ENCODE measurements at places on chromosomes 16 and 17.

DNA sequence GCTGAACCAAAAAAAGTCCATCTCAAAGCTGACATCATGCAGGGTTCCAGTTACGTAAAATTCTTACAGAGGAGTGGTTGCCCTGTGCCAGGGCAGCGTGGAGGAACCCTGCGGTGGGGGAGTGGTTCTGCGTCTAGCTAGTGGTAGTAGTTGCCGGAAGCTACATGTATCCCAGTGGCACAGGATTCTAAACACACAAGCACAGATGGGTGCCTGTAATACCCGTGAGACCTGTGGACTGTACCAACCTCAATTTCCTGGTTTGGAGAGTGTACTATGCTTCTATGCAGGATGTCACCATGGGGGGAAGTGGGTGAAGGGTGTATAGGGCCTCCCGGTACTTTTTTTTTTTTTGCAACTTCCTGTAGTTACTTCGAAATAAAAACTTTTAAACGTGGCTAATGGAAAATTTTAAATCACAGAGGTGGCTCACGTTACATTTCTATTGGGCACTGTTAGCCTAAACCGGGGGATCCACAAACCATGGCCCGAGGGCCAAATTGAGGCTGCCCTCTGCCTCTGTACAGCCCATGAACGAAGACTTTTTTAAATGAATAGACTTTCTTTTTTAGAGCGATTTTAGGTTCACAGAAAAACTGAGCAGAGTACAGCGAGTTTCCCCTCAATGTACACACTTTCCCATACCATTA, 38.5 kb downstream of the TBC1D16 start:
- peak; percentile 73 for DNase-seq

DNA sequence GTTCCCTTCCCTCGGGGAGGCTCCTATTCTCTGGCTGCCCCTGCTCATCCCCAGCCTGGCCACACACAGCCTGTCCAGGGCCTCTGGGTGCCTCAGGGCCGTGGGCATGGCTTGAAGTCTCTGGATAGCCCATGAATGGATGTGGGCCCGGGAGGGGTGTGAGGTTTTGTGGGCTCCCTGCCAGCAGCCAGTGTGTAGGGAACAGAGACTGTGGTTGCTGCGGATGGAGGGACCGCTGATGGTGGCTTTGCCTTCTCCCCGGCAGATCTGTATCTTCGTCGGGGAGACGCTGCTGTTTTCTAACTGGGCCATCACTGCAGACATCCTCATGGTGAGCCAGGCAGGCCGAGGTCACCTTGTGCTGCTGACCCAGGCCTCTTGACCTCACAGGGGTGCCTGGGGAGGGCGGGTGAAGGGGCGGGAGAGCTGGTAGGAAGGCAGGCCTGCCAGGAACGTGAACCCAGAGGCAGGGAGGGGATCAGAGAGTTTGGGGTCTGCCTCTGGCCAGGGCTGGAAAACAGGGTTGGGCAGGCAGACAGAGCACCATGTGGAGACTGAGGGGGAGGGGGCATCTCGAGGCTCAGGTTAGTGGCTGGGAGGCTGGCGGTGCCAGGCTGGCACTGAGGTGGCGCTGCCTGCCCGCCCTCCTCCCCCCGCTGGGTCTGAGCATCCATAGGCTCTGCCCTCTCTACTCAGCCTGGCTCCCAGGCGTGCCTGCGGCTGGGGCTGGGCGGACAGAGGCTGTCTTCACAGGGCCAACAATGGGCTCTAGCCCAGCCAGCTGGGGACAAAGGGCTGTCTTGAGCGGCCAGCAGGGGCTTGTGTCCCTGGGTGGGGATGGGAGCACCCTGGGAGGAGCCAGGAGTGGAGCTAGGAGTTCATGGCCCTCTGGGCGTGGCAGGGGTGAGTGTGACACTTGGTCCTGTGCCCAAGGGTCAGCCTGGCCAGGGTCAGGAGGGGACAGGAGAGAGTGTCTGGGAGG, 21.4 kb downstream of the MYBBP1A start:
- peak; percentile 23 for DNase-seq

DNA sequence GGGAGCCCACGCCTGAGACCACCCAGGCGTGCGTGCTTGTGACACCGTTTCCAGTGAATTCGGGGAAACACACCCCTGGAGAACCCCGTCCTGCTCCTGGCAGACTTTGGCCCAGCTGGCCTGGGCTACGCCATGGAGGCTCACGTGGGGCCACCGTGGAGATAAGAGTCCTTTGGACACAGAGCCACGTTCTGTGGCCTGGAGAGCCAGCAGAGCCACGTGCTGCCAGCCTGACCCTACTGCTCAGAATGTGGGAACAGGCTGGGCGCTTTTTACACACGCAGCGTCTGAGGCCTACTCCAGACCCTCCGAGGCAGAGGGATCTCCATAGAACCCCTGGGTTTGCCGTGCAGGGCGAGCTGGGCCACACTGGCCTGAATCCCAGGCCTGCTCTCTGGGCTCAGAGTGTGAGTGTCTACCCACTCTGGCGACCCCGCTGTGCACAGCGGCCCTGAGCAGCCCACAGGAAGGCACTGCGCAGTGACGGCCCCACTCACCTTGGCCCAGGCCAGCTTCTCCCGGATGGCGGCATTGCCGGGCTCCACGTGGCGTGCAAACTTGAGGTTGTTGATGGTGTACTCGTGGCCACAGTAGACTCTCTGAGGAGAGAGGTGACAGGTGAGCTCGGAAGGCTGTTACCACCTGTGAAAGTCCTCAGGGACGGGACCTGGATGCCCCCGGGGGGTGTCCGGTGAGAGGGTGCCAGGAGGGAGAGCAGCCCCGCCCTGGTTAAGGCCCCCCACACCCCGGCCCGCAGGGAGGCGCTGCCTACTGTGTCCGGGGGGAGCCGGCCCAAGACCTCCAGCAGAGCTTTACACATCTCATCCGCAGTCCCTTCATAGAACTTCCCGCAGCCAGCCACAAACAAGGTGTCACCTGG, 10.0 kb downstream of the HAGH start:
- DNase-seq, result no peak

- DNase-seq, result no peak
Measured at GRCh38 chr16:75244844-75245758, 6.3 kb downstream of the BCAR1 start.

DNA sequence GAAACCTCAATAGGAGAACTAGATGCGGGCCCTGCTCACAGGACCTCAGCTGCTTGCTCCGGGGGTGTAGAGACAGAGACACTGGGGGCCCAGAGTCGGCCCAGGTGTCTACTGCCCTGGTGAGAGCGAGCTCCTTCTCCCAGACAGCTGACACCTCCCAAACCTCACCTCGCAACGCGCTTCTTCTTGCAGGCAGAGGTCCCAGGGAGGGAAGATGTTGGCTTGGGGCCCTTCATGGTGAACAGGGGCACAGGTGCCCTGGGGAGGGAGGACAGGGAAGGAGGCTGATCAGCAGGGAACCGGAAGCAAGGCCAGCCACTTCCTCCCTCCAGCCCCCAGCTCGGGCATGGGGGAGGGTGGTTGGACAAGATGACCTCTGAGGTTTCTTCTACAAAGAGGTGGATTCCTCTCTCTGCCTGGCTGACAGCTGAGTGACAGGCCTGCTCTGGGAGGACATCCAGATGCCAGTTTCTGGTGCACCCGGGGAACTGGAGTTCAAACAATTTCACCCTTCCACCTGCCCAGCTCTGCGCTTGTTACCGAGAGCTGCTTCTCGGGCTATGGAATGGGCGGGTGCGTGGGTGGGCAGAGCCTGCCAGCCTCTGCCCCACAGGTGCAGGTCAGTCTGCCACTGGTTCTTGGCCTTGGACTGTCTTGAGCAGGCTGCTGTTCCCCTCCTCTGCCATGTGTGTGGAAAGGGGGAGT, 11.7 kb upstream of the GFAP start:
- no peak for DNase-seq

DNA sequence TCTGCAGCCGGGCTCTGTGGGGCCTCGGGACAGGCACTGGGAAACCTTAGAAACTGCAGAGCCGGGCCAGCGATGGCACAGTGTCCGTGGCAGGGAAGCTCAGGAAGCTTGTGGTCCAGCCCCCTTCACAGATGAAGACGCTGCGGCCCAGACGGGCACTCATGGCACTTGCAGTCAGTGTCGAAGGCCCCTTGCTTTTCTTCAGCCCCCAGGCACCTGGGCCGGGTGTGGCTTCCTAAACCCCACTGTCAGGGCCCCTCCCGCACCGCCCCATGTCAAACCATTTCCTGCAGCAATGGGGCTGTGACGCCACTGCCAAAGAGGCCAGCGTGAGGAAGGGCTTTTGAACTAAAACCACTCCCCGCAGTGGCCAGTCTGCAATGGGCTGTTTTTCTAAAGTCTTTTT, 164.0 kb downstream of the LAT start:
- DNase-seq, result peak; percentile 66

DNA sequence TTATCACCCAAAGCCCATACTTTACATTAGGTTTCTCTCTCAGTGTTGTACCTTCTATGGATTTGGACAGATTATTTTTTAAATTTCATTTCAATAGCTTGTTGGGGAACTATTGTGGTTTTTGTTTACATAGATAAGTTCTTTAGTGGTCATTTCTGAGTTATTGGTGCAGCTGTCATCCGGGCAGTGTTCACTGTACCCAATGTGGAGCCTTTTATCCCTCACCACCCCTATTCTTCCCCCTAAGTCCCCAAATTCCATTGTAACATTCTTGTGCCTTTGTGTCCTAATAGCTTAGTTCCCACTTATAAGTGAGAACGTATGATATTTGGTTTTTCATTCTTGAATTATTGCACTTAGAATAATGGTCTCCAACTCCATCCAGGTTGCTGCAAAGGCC, 57.5 kb downstream of the SLFN11 start:
- no peak for DNase-seq

DNA sequence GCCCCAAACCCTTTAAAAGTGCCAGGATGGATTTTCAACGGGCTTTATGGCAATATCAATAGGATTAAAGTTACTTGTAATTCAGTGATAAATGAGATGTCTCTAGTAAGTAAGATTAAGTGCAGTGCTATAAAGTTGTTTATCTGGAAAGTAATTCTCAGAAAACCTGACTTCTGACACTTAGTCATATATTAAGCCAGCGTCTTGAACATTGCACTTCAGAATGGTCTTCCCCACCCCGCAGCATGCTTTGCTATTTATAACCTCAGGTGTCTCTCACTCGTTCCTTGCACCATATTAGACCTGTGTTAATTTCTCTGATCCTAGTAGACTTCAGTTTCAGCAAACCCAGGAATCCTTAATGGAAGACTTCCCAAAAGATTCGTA, 2.1 kb upstream of the MAF start:
- DNase-seq, result no peak

GRCh38 chr16:81253141-81253540, 14.7 kb downstream of the BCO1 start:
- DNase-seq, result no peak

- DNase-seq, result no peak
Measured at GRCh38 chr16:3752984-3753383, 35.7 kb upstream of the TRAP1 start.

DNA sequence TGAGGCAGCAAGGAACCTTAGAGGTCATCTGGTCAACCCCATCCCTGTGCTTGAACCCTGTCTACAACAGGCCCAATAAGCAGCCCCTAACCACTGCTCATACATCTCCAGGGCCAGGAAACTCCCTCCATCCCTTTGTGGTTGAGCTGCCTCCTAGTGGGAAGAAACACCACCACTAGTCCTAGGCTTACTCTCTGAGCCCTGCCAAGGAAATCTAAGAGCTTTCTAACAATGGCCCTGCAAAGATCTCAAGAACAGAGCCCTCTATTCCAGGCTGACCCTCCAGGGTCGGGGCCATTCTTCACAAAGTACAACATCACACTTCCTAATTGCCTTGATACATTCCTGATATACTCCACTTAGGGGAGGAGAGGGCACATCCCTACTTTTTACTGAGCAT, 5.8 kb downstream of the ACLY start:
- DNase-seq, result no peak

- peak; percentile 7 for DNase-seq
Measured at GRCh38 chr16:66427871-66428681, 981 bp downstream of the BEAN1 start.

GRCh38 chr17:54814371-54814770, 86.3 kb upstream of the TOM1L1 start:
- no peak for DNase-seq

DNA sequence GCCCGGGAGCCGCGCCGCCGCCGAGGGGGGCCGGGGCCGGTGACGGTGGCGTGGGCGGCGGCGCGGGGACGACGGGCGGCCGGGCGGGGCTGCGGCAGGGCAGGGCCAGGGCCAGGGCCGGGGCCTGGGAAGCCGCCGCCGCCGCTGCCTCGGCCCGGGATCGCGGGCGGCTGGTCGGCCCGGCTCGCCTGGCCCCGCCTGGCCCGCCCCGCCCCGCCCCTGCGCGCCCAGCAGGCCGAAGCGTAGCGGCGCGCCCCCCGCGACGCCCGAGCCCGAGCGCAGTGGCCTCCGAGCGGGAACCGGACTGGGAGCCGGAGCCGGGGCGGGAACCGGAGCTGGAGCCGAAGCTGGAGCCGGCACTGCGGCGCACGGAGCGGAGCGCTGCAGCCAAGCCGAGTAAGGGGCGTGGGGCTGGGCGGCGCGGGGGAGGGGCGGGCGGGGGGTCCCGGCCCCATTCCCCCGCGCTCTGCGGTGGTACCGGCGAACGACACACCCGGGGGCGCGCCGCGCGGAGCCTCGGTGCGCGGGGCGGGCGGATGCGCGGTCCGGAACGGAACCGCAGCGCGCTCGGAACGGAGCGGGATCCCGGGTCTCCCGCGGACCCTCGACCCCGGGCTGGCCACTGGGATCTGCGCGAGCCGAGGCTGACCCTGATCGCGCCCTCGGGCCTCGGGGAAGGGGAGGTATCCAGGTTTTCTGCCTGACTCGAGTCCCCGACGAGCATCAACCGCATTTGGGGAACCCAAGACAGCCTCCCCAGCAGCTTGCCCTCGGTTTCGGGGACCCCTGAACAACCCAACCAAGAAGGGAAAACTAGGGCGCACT, at the start of gene BEAN1:
TSS of gene BEAN1 (plus strand) at position 260 of the 825 bp plus-strand sequence. CDS start 10,382 bp downstream, outside the sequence.
- peak; percentile 8 for DNase-seq

DNA sequence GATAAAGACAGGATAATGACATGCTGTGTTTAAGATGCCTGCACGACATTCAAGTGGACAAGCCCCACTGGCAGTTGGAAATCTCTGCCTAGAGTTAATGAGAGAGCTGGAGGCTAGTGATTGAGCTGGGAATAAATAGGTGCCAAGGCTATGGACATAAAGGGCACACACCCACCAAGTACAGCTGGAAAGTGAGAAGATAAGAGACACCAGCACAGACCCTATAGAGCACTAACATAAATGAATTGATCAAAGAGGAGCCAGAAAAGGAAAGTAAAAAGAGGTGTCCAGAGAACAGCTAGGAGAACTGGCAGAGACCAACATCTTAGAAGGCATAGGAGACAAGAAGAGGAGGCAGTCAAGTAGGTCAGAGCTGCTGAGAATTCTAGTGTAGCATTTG, 101.2 kb downstream of the YPEL2 start:
- no peak for DNase-seq

DNA sequence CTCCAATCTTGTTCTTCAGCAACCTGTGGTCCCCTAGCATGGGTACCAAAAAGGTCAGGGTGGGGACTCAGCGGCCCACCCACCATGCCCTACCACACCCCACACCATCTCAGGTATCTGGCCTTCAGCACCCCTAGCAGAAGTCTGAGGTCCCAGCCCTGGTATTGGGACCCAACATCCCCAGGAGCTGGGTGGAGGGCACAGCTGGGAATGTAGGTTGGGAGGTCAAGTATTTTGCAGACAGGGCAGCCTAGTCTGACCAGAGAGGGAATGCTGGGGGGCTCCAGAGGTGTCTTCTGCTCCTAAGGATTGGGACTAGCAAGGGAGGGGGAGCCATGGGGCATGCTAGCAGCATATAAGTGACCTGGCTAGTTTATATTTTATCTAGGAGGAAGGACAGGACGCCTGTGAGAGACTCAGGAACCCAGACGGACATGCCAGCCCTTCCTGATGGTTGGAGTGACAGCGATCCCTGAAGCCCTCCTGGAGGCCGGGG, 822 bp upstream of the ADAM11 start:
- DNase-seq, result no peak

Data from stimulated activated naive CD8-positive, alpha-beta T cell treated with anti-CD3 and anti-CD28 coated beads, Interleukin-15, Interleukin-2, amounts not matched to agents 100 U/mL and 50 U/mL, for 24 hours (primary cell).